ENCODE measurements at places on chromosomes 11 and 22. TPM values are rescaled to one million over a fixed set of nuclear protein-coding genes. Genes with fewer than 3 reads are reported as not detected.

The RAG1 gene
- 2.8 TPM for polyA plus RNA-seq

The WNT11 gene
- polyA plus RNA-seq, result 10.3 TPM

The TRPM5 gene
- 2.9 TPM for polyA plus RNA-seq

The ARHGAP8 gene
- 44.4 TPM for polyA plus RNA-seq

DNA sequence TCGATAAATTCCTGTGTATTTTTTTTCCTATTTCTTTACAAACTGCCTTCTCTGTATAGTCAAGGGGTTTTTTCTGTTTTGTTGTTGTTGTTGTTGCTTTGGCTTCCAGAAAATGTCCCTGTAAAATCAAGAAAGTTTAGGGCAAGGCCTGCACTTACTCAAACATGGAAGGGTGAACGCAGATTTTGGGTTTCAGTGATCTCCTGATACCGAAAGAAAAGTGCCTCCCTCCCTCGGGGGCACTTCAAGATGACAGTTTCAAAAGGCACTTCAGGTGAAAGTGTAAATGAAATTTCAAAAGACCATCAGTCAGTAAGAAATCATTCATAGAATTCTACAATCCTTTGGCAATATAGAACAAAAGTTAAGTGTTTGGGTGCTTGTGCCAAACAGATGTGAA is 43.4 kb upstream of the TMPRSS4 start:
- no peak for DNase-seq

DNA sequence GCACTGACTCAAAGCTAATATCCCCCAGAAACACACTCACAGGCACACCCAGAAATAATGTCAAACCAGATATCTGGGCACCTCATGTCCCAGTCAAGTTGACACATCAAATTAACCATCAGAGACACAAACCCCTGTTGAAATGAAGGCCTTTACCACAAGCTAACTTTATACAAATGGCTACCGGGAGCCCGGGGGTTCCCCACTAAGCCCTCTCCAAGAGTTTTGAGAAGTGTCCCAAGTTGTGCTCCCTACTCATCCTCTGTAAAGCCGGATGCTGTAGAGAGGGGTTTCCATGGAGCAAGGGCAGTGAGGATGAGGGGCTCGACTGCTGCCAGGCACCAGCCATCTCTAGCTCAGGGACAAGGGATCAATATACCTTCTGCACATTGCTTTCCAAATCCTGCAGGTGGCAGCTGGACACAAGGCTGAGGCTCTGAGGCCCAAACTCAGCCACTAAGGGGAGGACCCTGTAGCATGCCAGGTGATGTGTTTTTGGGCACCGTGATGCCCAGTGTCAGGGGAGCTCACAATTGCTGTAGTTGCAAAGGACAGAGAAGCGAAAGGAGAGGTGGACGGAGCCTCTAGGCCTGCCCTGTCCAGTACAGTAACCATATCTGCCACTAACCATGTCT is 145.7 kb downstream of the TTC17 start:
- DNase-seq, result peak; percentile 2

- DNase-seq, result no peak
Measured at GRCh38 chr11:118149493-118149892, 3.1 kb downstream of the SCN4B start.

GRCh38 chr11:61297746-61298145 is 2.6 kb upstream of the VWCE start:
- DNase-seq, result no peak

- no peak for DNase-seq
Measured at GRCh38 chr11:117910525-117910924, 18.7 kb downstream of the TMPRSS13 start.

DNA sequence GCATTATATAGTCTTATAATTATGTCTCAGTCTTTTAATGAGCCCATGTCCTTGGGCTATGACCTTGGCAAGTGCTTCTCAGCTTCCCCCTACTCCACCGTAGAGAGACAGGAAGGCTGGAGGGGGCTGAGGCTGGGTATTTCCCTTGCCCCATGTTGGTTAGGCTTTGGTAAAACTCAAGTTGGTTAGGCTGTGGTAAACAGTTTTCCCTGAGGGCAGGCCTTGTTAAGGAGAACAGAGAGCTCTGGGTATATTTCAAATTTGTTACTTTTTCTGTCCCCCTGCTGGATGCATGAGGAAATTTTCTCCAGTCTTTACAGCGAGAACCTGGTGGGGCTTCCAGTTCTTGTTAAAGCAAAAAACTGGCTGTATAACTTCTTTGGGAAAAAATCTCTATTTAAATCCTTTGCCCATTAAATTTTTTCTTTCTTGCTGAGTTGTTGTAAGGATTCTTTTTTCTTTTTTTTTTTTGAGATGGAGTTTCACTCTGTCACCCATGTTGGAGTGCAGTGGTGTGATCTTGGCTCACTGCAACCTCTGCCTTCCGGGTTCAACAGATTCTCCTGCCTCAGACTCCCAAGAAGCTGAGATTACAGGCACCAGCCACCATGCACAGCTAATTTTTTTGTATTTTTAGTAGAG is 12.2 kb upstream of the DCHS1 start:
- no peak for DNase-seq

All from left kidney (tissue), 8 donors.